ENCODE measurements at places on chromosomes 5 and 9.

GRCh38 chr5:171749365-171749764 lies 36.3 kb upstream of the SMIM23 start:
- DNase-seq = no peak

- no peak for DNase-seq
These were observed 672 bp upstream of the SUSD3 start for GRCh38 chr9:93057703-93058354.

- DNase-seq = no peak
These were observed 5.0 kb downstream of the EBF1 start for GRCh38 chr5:159094745-159095144.

- DNase-seq = no peak
These were observed 56.7 kb upstream of the ACTBL2 start for GRCh38 chr5:57539281-57539701.

DNA sequence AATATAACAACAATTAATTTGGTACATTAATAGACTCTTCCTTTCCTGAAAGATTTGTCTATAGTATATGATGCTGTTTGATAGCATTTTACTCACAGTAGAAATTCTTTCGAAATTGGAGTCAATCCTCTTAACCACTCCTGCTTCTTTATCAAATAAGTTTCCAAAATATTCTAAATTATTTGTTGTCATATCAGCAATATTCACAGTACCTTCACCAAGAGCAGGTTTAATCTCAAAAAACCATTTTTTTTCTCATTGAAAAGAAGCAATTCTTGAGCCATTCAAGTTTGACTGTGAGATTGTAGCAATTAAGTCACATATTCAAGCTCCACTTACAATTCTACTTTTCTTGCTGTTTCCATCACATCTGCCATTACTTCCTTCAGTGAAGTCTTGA lies 83.5 kb upstream of the PRR16 start:
- DNase-seq = no peak

DNA sequence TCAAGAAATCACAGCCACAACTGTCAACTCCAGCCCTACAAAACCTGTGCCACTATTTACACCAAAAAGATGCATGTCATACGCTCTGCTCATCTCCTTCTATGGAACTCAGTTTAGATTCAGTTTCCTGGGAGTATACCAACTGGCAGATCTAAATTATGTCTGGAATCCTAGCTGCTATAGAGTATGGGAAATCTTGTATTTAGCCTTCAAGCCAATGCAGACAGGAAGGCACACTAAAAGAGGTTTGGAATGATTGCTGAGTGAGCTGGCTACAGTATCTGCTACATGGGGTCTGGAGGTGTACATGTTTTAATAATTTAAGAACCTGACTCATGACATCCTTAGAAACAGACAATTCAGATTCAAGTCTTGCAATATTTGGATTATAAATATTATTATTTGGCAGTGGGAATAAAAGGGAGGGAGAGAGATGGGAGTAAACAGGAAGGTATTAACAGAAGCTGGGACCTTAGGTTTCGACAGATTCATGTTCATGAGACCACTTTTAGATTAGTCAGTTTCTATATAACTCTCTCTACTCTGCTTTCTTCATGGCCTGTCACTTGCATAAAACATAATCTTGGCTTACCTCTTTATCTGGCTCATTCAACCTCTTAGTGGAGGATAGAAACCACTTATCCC lies 178.8 kb upstream of the HAPLN1 start:
- DNase-seq = no peak

DNA sequence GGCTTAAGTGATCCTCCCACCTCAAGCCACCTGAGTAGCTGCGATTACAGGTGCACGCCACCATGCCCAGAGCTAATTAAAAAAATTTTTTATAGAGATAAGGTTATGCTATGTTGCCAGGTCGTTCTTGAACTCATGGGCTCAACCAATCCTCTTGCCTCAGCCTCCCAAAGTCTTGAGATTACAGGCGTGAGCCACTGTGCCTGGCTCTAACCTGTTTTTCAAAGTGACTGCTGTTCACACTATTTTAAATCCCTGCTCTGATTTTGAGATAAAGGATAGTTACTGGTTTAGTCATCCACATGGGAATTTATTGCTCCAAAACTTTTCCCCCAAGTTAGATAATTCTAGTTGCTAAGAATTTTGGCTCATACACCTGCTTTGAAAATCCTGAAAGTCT lies 48.2 kb upstream of the MTMR12 start:
- no peak for DNase-seq

GRCh38 chr9:16664211-16664610 lies 206.3 kb downstream of the BNC2 start:
- DNase-seq = no peak

- DNase-seq = peak; percentile 13
These were observed 363.9 kb downstream of the AGTPBP1 start for GRCh38 chr9:85377731-85378289.

DNA sequence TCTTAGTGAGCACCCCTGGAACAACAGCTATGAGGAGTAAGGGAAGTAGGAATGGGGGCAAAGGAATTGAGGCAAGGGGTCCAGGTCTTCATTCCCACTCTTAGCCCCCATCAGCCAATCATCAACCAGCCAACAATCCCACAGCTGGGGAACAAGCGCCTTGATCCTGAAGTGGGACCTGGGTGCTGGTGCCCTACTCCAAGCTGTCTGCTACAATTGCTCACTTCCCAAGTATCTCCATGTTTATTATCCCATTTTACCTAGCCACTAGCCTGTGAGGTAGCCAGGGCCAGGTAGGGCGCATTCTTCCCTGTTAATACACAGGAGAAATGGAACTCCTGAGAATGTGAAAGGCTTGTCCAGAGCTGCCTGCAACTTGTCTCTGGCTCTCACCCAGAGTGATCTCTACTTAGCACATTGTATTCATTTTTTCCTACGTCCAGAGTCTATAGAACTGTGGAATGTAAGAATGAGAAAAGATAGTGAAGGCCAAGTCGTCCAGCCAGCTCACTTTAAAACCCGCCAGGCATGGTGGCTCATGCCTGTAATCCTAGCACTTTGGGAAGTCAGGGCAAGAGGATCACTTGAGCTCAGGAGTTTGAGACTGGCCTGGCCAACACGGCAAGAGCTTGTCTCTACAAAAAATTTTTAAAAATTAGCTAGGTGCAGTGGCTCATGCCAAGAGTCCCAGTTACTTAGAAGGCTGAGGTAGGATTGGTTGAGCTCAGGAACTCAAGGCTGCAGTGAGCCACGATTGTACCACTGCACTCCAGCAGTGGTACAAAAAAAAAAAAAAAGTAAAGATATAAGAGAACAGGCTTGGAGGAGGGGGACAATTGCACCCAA lies 6.2 kb upstream of the DNAJC18 start:
- no peak for DNase-seq

DNA sequence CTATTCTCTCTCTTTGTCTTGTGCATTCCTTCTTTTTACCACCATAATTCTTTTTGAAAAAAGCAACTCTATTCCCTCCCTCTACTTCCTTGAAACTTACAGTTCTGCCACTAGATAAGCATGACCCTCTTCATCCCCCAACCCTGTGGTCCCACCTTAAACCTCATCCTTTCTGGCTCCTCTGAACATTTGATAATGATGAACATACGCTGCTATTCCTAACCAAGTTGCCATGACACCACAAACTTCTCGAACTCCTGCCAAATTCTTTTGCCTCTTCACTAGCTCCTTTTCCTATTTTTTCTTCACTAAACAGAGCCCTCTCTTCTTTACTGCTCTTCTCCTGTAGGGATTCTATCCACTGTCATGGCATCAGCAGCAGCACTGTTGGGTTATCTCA lies 57.1 kb downstream of the MOCS2 start:
- no peak for DNase-seq

- DNase-seq = no peak
These were observed 19.7 kb downstream of the EXD3 start for GRCh38 chr9:137403269-137403668.

DNA sequence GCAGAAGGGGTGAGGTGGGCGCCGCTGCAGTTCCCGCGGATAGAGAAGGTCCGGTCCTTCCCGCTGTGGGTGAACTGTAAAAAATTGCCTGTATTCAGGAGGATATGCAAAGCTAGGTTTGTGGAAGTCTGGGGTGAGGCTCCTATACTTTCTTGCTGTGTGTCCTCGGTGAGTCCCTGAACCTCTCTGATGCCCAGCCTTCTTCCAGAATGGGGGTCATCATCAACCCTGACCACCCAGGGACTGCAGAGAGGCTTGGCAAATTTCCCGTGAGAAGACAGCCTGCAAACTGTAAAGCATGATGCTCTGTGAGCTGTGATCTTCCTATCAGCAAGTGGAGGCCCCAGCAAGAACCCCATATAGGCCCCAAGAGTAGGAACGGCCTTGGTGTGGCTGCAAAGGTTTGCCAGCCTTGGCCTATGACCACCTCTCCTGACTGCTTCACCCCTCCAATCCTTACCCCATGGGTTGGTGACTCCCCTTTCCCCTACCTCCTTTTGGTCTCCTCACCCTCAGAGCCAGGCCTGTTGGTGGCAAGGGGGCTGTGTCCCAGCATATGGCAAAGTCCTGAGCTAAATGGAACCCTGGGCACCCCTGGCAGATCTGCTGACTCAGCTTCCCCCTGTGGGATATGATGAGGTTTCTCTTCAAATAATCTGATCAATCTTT lies 760 bp downstream of the ALDH1B1 start:
- peak; percentile 54 for DNase-seq

DNA sequence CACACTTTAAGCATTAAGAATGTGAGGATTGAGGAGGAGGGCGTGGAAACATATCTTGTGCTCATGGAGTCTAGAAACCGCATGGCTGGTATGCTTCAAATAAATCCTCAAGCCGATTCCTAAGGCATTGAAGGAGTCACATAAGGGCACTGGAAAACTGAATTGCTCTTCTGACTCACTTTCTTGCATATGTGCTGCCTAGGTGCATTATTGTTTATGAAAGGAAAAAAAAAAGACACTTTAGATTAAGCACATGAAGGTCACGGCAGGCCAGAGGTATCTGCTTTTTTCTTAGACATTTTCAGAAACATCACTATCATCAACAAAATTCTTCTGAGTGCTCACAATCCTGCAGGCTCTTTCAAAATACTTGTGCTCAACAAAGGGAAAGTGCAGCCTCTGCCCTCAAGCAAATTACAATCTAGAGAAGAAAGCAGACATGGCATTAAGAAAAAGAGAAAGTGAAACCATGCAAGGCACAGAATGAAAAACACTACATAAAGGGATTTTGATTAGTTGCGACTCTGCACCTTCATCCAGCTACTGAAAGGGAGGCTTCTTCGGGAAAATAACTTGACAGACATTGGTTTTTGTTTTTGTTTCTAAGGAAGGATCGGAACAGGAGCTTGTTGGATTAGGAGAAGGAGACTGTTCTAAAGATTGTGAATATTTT lies 2117.6 kb downstream of the MAT2B start:
- no peak for DNase-seq

- DNase-seq = no peak
These were observed 122.5 kb upstream of the SLC44A1 start for GRCh38 chr9:105121861-105122430.

- DNase-seq = no peak
These were observed 12.3 kb downstream of the TLE4 start for GRCh38 chr9:79583952-79584654.

DNA sequence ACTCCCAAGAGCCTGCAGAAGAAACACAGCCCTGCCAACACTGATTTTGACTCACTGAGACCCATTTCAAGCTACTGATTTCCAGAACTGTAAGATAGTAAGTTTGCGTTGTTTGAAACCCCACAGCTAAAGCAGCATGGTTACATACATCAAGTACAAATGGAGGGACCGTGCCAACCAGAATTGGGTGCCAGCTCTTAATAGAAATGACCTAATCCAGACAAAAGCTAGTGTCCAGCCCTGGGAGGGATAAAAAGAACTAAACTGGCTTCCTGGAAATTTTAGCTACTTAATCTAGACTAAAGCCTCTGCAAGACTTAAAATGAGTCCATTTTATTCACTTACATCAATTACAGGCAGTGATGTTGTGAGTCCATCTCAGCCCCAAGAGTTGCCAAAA lies 122.6 kb downstream of the ADAMTS12 start:
- no peak for DNase-seq

- DNase-seq = no peak
These were observed 26.1 kb downstream of the DAP start for GRCh38 chr5:10734832-10735523.

GRCh38 chr5:54646356-54647101 lies 129.0 kb downstream of the SNX18 start:
- DNase-seq = peak; percentile 88

GRCh38 chr5:139725073-139725830 lies 70.4 kb upstream of the PSD2 start:
- no peak for DNase-seq

DNA sequence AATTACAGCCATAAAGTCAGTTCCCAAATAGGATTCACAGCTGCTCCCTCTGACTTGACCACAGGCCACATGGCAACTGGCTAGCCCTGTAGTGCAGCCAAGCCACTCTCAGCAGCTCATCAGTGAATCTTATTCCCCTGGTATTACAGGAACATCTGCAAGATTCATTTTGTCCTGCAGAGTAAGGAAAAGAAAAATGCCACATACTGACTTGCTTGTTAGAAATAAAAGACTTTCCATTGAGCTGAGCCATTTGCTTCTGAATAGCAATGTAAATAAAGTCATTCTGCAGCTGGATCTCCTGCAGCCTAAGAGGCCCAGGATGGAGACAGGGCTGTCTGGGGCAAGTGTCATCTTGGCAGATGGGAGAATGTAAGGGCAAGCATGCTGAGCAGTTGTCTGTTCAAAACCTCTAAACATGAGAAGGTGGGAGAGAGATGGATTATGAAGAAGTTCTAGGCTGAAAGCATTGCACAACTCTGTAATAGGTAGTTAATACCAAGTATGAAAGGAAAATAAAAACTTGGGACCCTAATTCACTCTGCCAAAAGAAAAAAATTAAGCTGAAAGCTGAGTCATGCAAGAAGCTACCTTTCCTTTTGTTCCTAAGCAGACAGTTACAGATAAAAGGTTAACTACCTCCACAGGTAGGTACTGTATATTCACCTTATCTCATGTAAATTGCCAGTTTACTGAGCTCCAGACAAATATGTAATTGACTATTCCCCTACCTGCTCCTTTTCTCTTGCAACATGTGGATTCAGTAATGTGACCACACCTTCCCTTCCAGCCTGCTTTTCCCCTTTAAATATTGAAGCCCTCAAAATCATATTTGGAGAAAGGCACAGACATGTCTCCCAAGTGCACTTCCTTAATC lies 244.4 kb upstream of the RAI14 start:
- no peak for DNase-seq

GRCh38 chr5:174505621-174506020 lies 218.8 kb upstream of the MSX2 start:
- DNase-seq = no peak

GRCh38 chr9:98311541-98311940 lies 56.1 kb upstream of the TBC1D2 start:
- DNase-seq = no peak

DNA sequence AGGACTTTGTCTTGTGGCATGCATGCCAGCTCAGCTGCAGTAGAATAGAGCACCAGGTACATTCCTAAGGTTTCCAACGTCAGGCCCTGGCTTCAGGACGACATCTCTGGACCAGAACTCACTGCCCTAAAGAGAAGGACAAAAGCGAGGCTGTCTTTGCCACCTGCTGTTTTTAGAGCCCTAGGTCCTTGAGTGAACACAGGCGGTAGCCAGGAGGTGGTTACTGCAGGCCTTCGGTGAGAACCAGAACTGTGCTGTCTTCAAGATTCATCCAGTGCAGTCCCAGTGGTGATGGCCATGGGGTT lies 288.9 kb upstream of the CDH18 start:
- DNase-seq = no peak

Data from stimulated activated effector memory CD8-positive, alpha-beta T cell treated with anti-CD3 and anti-CD28 coated beads, Interleukin-12 subunit alpha, Interleukin-12 subunit beta, amount 100 ng/mL, for 72 hours (primary cell).